ENCODE measurements at places on chromosomes 2 and 18. TPM values are rescaled to one million over a fixed set of nuclear protein-coding genes. Genes with fewer than 3 reads are reported as not detected.
A peak's percentile ranks its signal among the peaks of the same experiment; 100 is the strongest.

GRCh38 chr18:59839246-59839645 is 60.5 kb upstream of the PMAIP1 start:
- DNase-seq, result no peak

- peak; percentile 92 for DNase-seq
Observed at GRCh38 chr2:108533832-108534583, at the start of gene LIMS1. Gene LIMS1, plus strand, starts transcription at chr2:108534470. Its CDS starts 93 bp downstream, at chr2:108534563.

DNA sequence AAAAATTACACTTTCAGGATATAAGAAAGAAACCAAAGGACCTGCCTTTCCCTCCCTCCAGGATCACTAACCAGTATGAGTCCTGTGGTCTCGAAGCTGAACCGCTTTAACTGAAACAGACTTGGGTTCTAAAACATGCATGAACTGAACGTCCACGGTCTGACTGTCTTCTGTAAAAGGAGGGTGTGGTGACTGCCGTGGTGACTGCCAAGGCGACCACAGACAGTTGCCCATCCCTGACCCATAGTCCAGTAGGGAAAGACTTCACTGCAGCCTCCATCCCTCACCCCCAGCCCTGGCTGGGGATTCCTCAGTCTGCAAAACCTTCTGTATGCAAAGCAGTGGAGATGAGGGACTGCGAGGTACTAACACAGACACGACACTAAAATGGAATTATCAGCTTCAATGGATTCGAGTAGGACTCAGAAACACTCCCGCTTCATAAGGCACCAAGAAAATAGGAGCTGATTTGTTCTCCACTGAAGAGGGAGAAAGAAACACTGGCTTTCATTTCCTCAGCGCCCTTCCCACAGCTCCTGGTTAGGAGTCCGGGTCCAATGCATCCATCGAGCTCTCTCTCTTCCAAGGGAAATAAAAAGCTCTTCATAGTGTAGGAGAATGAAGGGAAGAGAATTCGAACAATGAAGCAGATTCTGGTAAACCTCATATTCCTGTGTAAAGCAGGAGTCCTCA is 197.2 kb downstream of the HDAC4 start:
- DNase-seq, result peak; percentile 60

- no peak for DNase-seq
Observed at GRCh38 chr2:105236060-105236424, 5.5 kb upstream of the GPR45 start.

GRCh38 chr2:201532686-201533304 is 81.3 kb downstream of the STRADB start:
- DNase-seq, result no peak

- DNase-seq, result no peak
Observed at GRCh38 chr2:28424799-28425463, 32.3 kb downstream of the FOSL2 start.

DNA sequence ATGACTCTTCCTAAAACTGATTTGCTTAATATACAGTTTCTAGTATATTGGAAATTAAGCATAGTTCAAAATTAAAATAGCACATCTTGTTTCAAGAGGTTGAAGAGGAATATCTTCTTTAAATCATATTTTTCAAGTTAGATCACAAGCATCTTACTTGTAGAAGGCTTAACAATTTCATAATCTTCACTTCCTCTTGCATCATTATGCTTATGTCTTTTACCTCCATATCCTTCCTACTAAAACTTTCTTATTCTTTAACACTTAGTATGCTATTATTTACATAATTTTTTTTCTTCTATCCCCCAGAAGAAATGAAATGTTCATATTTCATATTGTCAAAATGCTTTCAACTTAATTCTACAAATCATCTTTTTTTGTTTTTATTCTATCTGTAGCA is 1354.9 kb upstream of the TMEFF2 start:
- no peak for DNase-seq

- DNase-seq, result no peak
Observed at GRCh38 chr2:230968921-230969658, 26.8 kb upstream of the SPATA3 start.

- DNase-seq, result no peak
Observed at GRCh38 chr18:26544451-26544850, 3.9 kb downstream of the KCTD1 start.

DNA sequence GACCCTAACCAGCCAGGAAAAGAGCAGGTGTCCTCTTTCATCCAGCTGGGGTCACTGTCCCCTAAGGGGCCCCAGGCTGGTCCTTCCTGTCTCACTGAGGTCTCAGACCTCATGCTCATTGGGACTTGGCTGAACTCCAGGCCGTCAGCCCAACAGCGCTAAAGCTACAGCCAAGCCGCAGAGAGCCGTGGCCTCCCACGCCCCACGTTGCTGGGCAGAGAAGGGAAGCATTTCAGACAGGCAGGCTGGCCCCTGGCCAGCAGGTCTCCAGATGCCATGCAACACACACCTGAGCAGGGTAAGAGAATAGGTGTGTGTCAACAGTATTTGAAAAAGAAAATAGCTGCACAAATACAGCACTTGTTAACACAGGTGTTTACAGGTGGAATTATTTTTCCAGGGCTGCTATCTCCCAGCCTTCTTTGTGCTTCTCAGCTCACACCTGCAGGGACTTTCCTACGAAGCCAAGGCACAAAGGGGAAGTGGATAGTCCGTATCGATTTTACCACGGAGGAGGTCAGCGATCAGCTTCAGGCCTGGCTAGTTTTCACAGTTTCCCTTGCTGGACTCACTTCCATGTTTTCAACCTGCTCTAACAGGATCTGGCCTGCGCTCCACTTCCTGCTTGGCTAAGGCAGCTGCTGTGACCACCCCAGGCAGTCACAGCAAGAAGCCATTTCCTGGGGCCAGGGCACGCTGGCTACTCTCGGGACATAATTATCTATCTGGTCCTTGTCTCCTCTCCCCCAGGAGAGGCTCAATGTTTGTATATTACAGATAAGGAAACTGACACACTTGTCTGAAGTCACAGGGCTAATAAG is 156.1 kb upstream of the ID2 start:
- peak; percentile 86 for DNase-seq

The C2orf92 gene
- total RNA-seq, result 4.5 TPM

The GAD1 gene
- not detected for total RNA-seq

The TRMT61B gene
- 11.2 TPM for total RNA-seq

The ZEB2 gene
- total RNA-seq, result 43.7 TPM

The CAVIN2 gene
- total RNA-seq, result 3.8 TPM

The MYO5B gene
- total RNA-seq, result 30.3 TPM

The RAPGEF4 gene
- total RNA-seq, result 29.6 TPM

The NCKAP5 gene
- total RNA-seq, result 3.5 TPM
